ENCODE measurements at places on chromosomes 11 and 22.

GRCh38 chr22:37661160-37661924, 2.8 kb downstream of the PDXP start:
- DNase-seq: peak; percentile 91

DNA sequence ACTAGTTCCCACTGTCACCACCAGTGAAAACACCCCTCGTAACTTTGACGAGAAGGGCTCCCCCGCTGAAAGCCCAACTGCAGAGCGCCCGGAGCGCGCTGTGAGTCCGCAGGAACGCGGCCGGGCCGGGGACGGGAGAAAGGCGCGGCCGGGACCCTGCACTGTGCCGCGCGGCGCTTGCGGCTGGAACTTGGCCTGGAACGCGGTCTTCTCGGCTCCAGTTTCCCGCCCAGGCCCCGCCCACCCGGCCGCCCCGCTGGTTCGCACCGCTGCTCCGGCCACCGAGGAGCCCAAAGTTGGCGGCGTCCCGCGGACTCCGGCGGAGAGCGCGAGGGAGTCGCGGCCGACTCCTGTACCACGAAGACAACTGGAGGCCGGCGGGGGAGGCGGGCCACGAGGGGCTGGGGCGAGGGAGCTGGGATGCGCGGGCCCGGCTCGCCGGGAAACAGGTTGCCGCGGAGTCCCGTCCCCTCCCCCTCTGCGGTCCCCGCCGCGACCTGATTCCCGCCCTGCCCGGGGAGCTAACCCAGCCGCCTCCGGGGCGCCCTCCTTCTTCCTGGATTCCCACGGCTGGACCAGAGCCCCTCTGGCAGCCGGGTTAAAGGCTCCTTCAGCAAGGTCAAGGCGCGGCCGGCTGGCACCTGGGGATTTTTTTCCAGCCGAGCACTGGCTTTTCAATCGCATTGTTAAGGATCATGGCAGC, 3.4 kb downstream of the TENM4 start:
- DNase-seq: peak; percentile 56

DNA sequence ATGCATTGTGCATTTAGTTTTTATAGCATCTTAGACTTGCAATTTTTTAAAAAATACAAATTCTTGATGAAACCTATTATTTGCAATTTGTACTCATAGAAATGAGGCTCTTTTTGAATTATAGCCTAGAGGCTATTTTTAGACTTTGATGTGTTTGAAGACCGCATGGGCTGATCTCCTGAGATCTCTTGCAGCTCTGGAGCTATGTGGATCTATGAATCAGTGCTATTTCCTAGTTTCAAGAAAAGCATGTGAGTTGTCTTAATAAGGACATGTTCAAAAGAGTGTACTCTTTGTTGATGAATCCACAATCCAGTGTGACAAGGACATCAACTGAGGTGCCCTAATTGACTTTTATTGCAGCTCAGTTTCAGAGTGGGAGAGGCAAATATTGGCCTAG, 620.5 kb downstream of the ETS1 start:
- no peak for DNase-seq

DNA sequence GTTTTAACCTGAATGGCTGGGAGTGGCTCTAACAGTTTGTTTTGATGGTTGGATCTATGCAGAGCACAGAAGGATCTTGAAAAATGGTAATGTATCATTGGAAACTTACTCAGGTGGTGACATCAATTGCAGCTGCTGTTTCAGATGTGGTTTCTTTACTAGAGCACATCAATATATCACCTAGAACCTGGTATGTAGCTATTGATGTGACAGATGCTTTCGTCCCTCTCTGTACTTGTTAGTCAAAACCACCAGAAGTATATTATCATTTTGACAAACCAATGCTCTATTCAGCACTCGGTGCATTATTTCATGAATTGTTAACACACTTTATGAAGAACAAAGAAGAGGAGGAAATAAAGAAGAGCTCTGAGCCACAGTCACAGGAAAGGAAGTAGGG, 26.6 kb upstream of the SCN3B start:
- no peak for DNase-seq

- DNase-seq: no peak
These were observed 8.7 kb upstream of the KCNA4 start for GRCh38 chr11:30025396-30026139.

DNA sequence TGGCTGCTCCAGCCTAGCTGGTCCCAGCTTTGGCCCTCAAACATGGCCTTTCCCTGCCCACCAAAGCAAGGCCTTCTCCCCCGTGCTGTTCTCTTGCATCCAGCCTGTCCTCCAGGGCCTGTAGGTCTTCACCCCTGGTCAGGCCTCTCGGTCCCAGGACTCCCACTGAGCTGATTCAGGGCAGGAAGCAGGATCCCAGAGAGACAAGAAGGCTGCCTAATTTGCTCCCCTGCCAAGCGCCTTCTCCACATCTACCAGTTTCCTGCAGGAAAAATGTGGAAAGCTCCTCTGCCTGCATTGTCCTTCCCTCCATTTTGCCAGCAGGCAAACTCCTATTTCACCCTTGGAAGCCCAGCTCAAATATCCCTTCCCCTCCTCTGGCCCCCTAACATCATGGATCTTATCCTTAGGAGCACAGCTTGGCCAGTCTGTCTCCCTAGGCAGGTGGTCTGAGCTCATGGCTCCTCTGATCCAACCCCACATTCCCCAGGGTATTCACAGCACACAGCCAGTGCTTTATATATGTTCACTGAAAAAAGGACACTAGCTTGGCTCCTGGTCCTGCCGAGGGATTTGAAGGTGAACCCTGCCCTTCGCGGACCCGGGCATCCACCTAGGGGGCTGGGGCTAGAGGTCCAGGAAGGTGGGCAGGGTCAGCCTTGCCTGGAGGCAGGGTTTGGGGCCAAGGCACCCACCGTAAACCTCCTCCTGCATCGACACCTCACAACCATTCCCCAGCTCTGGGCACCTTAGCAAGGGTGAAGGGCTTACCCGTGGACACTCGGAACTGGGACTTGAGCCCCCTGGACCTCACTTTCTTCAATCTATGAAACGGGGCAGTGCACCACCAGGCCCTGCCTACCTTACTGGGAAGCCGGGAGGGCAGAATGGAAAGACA, 968 bp downstream of the RHBDD3 start:
- DNase-seq: peak; percentile 30

DNA sequence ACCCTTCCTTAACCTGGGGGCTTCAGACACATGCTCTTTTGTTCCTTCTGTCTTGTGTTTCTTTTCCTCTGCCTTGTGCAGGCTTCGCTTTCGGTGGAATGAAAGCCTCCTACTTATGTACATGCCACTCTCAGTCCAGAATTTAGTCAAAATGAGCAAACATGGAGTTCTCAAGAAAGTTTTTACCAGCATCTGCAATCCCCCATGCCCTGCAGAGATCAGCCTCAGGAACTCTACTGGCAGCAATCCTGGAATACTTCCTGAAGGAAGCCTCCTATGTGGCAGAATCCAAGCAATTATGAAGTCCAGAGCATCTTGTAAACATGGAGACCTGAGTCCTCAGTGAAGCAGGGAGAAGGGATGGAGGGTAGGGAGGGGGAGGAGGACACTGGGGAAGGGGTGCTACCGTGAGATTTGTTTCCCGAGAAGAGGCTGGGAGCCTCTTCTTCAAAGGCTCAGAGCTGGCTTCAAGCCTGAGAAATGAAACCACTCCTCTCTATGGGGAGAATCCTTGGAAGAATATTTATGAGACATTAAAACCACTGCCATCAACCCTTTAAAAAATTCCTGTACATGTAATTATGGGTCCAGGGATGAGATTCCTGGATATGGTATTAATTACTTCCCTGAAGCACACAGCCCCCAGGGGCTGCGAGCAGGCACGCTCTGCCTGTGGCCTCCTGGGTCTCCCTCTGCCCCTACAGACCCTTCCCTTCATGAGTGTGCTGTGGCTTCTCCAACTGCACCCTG, 58.4 kb downstream of the TENM4 start:
- peak; percentile 57 for DNase-seq

GRCh38 chr22:39055658-39056057, 15.0 kb downstream of the APOBEC3F start:
- no peak for DNase-seq

DNA sequence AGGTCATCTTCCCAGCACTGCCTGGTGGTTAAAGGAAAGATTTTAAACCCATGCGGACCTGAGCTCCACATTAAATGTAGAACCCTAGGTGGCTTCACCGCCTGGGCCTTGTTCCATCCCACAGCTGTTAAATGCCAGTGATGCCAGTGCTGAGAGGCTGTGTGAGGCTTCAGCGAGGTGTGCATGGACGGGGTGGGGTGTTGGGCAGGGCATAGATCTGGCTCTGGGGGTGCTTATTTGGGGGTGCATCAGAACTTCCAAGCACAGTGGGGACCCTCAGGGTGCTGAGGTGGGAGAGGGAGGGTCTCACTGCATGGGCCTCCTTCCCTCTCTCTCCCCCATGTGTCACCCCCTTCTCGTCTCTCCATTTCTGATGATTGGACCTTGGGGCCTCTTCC, 90.1 kb upstream of the B3GAT1 start:
- DNase-seq: no peak

DNA sequence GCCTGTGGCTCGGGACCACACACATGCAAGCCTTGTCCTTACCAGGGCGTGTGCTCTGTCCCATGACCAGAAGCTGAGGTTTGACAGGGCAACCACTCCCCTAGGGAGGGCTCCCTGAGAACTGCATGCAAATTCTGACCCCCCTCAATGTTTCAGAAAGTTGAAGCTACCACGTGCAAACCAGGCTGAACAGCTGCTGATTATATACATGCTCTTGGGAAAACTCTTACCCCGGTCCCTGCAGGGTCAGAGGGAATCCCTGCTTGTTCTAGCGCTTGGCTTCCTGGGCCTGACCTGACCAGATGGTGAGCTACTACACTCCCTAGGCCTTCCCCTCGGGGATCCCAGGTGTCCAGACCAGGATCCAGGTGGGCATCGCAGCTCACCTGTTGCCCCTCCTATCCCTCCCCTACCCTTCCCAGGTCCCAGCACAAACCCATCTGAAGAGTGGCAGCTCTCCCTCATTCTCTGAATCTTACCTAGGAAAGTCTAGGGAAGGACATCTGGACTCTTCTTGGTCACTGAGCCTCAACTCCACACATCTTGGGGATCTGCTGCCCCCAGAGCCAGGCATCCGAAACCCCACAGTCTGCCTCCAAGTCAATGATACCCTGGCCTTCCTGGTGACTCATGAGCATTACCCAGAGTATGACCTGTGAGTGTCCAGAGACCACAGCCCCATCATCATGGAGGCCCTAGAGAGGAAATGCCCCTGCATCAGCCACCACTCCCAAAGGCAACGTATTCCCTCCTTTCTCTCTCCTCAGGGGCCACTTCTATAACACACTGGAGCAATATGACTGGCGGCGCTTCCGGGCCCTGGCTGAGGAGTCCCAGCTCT, 61.5 kb downstream of the BTG4 start:
- no peak for DNase-seq

- no peak for DNase-seq
These were observed 21.8 kb downstream of the MPPED1 start for GRCh38 chr22:43433451-43434274.

GRCh38 chr11:100925935-100926334, 203.7 kb downstream of the PGR start:
- peak; percentile 77 for DNase-seq

- DNase-seq: no peak
These were observed 81.7 kb upstream of the ANO1 start for GRCh38 chr11:69996451-69996850.

GRCh38 chr22:44030702-44031082, 6.6 kb downstream of the PARVB start:
- no peak for DNase-seq

DNA sequence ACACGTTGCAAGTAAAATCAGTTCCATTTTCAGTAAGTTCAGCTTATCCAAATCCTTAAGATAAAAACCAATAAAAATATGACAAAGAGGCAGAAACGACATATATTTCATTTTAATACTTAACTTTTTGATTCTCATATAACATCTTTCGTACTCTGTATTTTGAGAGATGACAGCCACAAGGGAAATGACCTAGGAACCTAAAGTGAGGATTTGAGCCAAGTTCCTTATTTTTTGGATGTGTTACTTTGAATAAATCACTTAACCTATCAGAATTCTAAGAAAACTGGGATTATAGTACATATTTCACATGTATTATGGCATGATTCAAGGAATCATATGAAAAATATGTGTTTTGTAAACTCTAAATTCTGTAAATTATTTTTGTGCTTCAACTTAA, 143.6 kb upstream of the TRPC6 start:
- no peak for DNase-seq

DNA sequence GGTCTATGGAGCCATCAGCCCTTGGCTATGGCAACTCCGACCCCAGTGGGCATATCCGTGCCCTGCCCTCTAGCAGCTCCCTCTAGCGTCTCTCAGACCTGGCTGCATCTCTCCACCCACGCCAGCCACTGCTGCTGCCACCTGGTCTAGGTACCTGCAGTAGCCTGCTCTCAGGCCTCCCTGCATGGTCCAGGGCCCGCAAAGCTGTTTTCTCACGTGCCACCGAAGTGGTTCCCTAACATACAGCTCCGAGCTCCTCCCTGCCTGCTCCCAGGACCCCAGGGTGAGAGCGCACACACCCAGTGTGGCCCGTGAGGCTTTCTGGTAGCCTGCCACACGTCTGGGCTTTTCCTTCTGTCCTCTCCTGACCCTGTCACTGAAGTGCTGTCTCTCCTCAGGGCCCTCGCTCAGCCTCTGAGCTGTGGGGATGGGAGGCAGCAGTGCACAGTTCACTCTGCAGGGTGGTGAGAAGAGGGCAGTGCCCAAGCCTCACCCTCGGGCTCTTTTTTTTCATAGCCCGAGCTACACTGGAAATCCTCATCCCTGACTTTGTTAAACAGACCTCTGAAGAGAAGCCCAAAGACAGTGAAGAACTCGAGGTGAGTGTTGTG, 14.3 kb downstream of the DGCR8 start:
- no peak for DNase-seq

GRCh38 chr11:42777776-42778175, 534.0 kb upstream of the API5 start:
- DNase-seq: no peak

GRCh38 chr22:50247748-50248147, 2.9 kb upstream of the TUBGCP6 start:
- DNase-seq: peak; percentile 45

DNA sequence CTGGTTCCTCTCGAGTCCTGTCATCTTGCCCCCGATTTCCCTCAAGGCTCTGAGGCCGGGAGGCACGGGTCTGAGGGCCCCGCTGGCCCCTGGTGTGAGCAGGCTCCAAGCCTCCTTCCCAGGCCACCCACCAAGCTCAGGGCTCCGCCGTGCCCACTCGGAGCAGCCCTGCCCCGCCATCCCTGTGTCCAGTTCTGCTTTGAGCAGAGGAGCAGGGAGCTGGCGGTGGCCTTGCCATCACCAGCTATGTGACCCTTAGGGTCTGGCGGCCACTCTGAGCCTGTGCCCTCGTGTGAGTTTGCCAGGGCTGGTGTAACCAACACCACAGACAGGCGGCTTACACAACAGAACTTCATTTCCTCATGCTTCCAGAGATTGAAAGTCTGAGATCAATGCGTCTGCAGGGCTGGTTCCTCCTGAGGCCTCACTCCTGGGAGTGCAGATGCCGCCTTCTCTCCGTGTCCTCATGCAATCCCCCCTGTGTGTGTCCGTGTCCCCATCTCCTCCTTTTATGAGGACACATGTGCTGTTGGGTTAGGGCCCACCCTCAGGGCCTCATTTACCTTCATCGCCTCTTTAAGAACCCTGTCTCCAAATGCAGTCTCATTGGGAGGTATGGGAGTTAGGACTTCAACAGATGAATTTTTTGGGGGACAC, 36.5 kb upstream of the CELSR1 start:
- DNase-seq: no peak
